GM12878 (cell line): ENCODE measurements at places on chromosomes 2 and 18. TPM values are rescaled to one million over a fixed set of nuclear protein-coding genes. Genes with fewer than 3 reads are reported as not detected.

Gene UGT1A3
- total RNA-seq: not detected in 2 replicates

GRCh38 chr18:51342815-51343214, 145.3 kb upstream of the MEX3C start:
- no peaks in the 10 kb centered on the region for H3K36me3 ChIP-seq
- no peak overlapping the region for H3K4me3 ChIP-seq

DNA sequence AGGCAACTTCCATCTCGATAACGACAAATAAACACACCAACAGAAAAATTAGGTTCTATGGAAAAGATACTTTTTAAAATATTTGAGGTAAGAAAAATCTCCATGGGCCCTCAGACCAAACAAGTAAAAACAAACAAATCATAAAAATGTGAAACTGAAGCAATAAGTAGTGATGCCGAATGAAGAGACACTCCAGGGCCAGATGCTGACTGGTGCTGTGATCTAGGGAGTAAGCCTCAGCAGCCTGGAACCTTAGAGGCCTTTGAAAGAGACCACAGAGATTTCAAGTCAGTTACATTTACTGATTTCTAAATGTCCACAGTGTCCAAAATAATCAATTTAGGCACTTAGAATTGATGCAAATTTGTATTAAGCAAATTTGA, 1144.7 kb downstream of the CNTNAP5 start:
- no peak for DNase-seq
- H3K27ac ChIP-seq: no peak overlapping the region
- H3K27me3 ChIP-seq: no peaks in the 10 kb centered on the region
- H3K36me3 ChIP-seq: no peaks in the 10 kb centered on the region

Gene KCNG2
- not detected in 2 replicates for total RNA-seq

GRCh38 chr2:60565472-60565871, 12.0 kb upstream of the BCL11A start:
- no peak overlapping the region for H3K4me3 ChIP-seq
- H3K27ac ChIP-seq: no peak overlapping the region
- no peaks in the 10 kb centered on the region for H3K36me3 ChIP-seq
- no peak for DNase-seq
- peaks cover 4% of the 10 kb centered on the region for H3K4me1 ChIP-seq

Gene MEP1B
- not detected in 2 replicates for total RNA-seq

Gene CRACDL
- total RNA-seq: 0.48 and 0.72 TPM in 2 replicates
